ENCODE measurements at places on chromosomes 4 and X.

GRCh38 chrX:56248492-56248891 is 16.3 kb downstream of the KLF8 start:
- DNase-seq = no peak

- DNase-seq = no peak
Measured at GRCh38 chr4:102352781-102353180, 7.5 kb upstream of the SLC39A8 start.

GRCh38 chrX:133786382-133786781 is 199.0 kb downstream of the GPC3 start:
- DNase-seq = no peak

GRCh38 chrX:40083120-40083978 is 14.4 kb downstream of the BCOR start:
- no peak for DNase-seq

DNA sequence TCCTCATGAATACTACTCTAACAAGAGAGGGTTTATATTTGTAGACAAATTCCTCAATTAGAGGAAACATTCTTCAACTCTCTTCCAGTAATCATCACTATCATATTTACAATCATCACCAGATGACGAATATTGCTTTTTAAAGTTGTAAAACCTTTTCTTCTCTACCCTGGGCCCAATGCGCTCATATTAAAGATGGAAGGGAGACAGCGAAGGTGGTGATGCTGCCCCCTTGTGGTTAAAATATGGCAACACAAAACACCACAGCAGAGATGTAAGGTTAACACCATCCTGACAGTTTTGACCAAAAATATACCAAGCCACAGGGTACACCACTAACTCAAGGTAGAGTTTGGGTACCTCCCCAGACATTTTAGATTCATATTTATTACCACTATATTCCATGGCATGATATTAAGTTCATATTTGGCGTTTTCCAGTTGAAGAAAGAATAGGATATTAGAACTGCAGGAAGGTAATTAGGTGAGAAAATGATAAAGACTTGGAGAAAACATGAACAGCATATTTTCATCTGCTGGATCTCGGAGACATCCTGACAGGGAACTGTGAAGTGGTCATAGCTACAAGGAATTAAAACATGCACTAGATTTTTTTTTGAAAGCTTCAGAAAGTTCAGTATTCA is 72.8 kb downstream of the SLC9A7 start:
- no peak for DNase-seq

DNA sequence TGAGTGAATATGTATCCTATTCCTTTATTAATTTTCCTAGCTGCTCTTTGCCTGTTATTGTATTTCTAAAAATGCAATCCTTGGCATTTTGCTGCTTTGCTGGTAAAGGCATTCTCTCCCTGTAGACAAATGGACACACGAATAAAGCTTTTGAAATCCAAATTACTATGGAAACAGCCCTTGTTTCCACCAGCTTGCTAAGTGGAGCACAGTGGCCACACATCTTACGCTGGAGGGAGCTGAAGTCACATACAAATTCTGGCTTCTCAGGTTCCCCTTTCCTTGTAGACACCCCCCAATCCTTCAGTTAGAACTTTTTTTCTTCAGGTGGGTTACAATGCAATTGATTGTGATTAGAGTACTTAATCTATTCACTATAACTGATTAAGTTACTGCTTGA is 66.2 kb downstream of the AGA start:
- DNase-seq = no peak

- no peak for DNase-seq
Measured at GRCh38 chr4:79233820-79234219, 92.0 kb downstream of the NAA11 start.

DNA sequence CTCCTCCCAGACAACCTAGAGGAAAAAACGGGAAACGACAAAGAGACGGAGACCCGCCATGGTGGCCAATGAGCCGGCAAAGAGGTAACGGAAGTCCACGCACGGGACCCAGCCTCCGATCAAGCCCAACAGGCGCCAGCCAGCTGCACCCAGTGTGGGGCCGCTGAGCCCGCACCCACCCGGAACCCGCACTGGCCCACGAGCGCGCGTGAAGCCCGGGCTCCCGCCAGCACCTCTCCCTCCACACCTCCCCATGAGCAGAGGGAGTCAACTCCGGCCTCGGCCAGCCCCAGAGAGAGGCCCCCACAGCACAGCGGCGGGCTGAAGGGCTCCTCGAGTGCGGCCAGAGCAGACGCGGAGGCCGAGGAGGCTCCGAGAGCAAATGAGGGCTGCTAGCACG is 14.6 kb upstream of the FMR1 start:
- DNase-seq = no peak

DNA sequence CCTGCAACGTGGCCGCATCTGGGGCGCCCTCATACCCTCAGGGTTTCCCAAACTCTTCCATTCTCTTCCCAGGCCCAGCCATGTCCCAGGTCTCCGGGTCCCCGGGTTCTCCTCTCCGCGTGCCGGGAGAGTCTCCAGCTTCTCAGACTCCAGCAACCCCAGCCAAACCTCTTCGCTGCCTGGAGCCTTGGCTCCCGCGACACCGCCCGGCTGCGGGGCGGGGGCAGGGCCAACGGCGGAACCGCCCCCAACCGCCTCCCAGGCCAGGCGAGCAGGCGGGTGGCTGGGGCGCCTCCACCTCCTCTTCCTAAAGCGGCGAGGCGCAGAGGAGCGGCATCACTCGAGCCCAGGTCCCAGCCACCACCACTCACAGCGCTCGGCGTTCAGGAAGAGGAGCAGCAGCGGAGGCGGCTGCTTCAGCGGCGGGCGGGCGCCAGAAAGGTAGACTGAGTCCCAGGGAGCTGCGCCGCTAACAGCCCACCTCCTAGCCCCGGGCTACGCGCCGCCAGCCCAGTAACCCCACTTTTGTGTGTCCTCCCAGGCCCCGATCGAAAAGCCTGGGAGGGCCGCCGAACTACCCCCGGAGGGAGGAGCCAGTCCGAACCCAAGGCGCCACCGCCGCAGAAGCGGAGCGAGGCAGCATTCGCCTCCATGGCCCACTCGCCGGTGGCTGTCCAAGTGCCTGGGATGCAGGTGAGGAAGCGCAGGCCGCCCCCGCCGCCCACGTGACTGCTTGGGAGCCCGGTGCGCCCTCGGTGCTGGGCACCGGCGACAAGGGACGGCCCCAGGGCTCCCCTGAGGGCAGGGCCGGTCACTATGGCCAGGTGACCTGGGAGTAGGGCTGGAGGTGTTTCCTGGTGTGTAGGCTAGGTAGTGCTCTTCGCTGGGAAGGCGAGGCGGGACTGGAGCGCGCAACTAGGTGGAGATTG is at the start of gene STK26:
TSS of gene STK26 (plus strand) at position 336 of the 929 bp plus-strand sequence. CDS start at position 652, 316 bp downstream.
- no peak for DNase-seq

DNA sequence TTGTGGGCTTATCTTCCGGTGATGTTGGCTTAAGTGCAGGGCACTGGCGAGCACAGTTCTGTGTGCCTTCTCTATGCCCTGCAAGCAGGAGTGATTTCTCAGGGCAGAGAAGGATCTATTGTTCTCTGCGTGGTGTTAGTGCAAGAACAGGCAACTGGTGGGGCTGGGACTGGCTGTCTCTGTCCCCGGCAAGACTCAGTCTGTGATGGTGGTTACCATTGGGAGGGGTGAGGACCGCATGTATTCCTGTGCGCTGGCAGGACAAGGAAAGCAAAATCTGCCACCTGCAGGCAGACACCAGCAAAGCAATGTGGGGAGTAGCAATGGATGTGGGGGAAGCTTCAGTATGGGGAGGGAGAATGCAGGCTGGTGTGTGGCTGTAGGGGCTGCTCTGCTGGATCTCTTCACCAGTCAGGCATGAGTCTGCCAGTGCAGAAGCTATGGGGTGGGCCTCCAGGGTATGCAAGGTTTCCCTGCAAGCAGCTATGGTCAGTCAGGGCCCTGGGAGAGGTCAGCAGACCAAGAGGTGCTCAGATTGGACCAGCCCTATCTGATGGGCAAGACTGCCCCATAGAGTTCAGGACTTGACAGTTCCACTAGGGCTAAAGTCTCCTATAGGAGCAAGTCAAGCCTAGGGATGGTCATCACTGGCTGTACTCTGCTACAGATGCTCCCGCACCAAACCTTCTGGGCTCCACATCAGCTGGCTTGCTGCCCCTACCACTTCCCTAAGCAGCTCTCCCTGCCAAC is 16.8 kb downstream of the PF4 start:
- no peak for DNase-seq

DNA sequence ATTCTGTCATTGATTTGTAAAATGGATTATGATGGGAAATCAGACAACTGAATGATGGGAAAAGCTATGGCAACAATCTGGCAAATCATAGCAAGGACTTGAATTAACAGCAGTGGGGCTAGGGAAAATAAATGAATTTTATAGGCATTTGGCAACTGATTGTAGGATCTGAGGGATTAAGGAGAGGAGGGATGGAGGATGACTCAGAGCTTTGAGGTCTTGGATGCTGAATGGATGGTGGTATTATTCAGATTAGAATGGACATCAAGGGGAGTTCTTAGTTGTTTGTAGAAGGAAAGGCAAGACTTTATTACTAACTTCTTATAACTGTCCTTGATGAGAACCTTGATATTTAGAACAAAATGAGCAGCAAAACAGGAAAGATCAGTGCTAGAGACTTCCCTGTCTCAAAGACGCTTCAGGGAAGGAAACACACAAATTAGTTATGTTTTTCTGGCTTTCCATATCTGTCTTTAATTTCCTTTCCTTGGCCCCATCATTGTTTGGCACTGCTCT is 51.4 kb upstream of the HHIP start:
- DNase-seq = no peak

DNA sequence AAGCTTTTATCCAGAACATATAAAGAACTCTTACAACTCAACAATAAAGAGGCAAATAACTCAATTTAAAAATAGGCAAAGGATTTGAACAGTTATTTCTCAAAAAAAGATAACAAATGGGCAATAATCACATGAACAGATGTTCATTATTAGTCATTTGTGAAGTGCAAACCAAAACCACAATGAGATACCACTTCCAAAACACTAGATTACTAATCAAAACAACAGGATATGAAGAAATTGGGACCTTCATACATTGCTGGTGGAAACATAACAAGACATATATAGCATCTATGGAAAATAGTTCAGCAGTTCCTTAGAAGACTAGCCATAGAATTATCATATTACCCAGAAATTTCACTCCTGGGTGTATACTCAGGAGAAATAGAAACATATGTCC is 224.6 kb downstream of the FBXO8 start:
- no peak for DNase-seq

- DNase-seq = no peak
Measured at GRCh38 chr4:80173401-80173800, 23.9 kb upstream of the PRDM8 start.

- no peak for DNase-seq
Measured at GRCh38 chrX:48617542-48618340, 20.4 kb downstream of the WDR13 start.

- no peak for DNase-seq
Measured at GRCh38 chr4:125013891-125014290, 300.9 kb upstream of the FAT4 start.

- DNase-seq = no peak
Measured at GRCh38 chr4:112377171-112377570, 80.0 kb downstream of the ALPK1 start.

- no peak for DNase-seq
Measured at GRCh38 chrX:12866451-12867377, at the start of gene TLR7. TLR7 (plus strand) TSS chrX:12867072; CDS start chrX:12867579, 507 bp downstream.

DNA sequence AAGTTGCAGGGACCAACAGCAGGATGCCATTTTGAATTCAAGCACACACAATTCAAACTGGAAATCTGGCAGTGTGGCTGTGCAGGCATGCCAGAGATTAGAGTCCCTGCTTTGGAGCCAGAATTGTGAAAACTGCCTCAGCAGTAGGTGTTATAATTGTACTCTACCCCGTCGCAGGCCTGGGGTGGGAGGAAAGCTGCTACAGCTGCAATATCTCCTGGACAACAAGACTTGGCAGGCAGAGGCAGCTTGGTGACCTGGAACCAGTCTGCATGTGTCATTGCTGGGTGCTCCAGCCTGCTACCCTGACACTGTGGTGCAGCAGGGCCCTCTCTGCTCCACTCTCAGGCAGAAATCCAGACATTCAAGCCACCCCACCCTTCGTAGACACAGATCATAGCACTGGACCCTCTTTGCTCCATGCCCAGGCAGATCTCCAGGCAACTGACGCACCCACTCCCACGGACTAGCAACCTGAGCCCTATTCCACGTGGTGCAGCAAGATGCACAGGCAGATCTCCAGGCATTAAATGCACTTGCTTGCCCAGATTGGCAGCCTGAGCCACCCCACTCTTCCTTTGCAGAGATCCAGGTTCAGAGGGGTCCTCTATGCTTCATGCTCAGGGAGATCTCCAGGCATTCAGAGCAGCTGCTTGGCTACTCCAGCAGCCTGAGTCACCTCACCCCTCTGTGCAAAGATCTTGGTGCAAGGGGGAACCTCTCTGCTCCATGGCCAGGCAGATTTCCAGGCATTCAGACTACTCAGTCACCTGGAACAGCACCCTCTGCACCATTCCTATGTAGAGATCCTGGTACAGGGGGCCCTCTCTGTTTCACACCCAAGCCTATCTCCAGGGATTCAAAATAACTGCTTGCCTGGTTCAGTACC is 140.5 kb downstream of the LRBA start:
- DNase-seq = no peak

DNA sequence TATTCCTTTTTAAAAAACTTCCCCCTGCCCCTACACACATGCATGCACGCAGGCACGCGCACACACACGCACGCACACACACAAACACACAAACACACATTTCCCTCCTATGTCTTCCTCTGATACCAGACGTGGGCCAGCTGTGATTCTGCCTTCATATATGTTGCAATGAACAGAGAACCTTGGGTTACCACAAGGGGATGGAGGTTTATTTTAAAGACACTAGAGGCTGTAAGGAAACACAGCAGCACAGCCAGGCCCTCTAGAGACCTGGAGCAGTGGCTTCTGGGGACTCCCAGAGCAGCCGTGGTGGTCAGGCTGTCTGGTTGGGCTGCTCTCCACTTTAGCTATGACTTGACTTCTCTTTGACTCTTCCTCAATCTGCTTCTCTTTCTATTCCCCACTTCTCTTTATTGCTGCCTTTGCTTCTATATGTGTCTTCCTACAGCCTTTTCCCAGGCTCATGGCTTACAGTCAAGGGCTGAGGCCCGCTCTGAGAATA is 3.2 kb upstream of the TLR10 start:
- no peak for DNase-seq

GRCh38 chrX:31260351-31260750 is 188.5 kb upstream of the FTHL17 start:
- DNase-seq = no peak

DNA sequence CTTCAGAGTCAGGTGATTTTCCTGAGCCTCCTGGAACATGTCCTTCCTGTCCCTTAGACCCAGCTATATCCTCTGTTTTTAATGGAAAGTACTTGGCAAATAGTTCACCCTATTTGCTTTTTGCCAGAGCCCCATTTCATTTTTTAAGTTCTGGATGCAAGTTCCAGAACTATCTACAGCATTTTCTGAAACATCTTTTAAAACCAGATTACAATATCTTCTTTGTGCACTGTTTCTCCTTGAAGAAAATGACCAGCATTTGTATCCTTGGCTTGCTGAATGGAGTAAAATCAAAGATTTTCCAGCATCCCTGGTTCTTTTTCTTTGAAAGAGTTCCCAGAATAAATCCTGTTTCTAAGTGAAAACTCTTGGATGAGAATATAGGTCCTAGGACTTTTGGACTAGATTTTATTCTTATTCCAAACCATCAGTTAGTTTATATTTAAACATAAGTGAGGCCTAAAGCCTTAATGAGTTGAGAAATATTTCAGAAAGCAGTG is 224.3 kb downstream of the ANK2 start:
- DNase-seq = no peak

Measured in left renal cortex interstitium (tissue), 4 donors.